ENCODE measurements at places on chromosomes 6 and 20.

GRCh38 chr6:158687506-158687905 is 37.7 kb downstream of the SYTL3 start:
- no peak for DNase-seq

DNA sequence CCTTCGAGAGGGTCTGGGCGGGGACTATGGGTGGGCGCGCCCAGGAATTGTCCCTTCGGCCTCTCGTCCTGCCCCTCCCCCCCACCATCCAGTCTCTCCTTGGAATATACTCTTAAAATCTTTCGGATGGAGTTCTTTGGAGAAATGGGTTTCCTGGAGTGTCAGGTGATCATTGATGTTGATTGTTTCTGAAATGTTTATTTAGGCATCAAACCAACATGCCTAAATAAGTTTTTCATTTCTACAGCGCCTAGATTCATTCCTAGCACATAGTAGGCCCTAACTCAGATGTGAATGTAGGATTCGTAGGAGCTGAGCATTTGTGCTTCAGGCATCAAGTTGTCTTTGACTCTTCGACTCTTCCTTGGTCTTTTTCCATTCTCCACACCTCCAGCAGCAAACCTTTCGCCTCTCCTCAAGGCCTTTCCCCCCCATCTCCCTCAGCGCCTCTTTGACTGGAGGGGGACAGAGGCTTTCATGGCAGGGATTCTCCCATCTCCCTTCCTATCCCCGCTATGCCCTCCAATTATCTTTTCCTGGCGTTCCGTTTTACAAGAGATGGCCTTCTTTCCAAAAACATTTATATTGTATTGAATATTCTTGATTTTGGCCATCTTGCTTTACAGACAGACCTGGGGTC is 610 bp downstream of the CASP8AP2 start:
- DNase-seq = no peak

- no peak for DNase-seq
Observed at GRCh38 chr6:47524136-47524845, 46.7 kb downstream of the CD2AP start.

DNA sequence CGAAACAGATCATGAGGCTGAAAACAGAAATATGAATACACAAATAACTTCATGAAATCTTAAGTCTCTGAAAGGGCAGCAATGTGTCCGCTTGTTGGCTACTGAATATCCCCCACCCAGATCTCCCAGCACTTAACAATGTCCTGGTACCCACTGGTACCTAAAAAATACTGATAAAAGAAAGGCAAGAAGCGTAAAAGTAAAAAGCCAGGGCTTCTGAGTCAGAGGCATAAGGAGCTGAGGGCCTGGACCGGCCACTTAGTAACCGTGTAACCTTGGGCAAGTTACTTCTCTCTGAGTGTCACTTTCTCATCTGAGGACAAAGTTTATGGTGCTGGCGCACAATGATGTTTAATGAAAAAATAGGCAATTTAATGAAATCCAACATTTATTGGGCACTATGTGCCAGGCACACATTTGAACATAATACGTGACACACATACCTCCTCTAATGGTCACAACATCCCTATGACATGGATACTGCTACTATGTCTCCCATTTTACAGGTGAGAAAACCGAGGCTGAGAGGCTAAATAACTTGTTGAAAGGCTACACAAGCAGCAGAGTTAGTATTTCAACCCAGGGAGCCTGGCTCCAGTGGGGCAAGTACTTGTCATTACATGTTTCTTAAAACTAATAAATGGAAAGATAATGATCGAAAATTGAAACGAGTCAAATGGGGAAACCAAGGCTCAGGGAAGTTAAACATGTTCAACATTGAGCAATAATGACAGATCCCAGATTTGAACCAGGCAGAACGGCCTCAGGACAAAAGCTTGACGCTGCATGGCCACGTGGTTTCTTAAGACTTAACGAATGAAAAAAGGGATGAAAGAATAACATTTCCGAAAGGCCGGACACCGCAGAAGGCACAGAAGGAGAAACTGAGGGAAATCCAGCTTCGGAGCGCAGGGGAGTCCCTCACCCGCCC is 828 bp downstream of the TP53RK start:
- DNase-seq = no peak

GRCh38 chr6:7628909-7629308 is 38.9 kb downstream of the SNRNP48 start:
- DNase-seq = no peak

GRCh38 chr6:148044261-148044751 is 298.3 kb upstream of the SASH1 start:
- DNase-seq = no peak

GRCh38 chr20:316316-317068 is 8.9 kb upstream of the SOX12 start:
- no peak for DNase-seq

GRCh38 chr6:70310063-70310694 is 7.3 kb upstream of the COL9A1 start:
- DNase-seq = no peak

DNA sequence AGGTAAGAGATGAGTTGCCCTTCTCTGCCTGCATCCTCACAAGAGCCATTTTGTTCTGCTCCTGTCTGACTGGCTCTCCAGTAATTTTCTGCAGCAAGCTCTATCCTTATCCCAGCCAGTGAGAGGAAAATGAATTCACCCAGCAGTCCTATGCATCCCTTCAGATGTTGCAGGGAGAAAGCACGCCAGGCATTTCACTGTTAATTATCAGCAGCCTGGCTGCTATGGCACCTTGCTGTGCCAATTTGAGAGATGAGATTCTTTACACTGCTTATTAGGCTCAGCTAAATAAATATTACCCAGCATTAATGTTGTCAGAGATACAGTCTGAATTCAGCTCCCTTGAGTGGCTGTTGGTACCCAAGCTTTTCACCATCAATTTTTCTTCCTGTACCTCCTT is 61.1 kb upstream of the SNAP25 start:
- no peak for DNase-seq

DNA sequence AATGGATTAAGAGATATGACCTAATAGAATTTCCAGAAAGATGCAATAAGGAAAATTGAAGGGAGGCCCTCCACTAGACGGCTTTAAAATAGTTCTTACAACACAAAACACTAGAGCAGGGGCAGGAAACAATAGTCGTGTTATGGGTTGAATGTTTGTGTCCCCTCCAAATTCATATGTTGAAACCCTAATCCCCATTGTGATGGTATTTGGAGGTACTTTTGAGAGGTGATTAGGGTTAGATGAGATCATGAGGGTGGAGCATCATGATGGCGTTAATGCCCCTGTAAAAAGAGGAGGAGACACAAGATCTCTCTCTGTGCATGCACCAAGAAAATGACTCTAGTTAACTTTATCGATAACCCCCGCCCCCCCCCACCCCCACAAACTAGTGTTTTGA is 104.0 kb upstream of the HMGN3 start:
- DNase-seq = no peak

GRCh38 chr6:47952640-47953039 is 158.4 kb downstream of the PTCHD4 start:
- no peak for DNase-seq

GRCh38 chr20:20665606-20666332 is 46.7 kb downstream of the RALGAPA2 start:
- no peak for DNase-seq

- DNase-seq = no peak
Observed at GRCh38 chr6:104325341-104326172, 534.2 kb downstream of the HACE1 start.

GRCh38 chr20:53390770-53391169 is 202.9 kb downstream of the ZNF217 start:
- DNase-seq = no peak

DNA sequence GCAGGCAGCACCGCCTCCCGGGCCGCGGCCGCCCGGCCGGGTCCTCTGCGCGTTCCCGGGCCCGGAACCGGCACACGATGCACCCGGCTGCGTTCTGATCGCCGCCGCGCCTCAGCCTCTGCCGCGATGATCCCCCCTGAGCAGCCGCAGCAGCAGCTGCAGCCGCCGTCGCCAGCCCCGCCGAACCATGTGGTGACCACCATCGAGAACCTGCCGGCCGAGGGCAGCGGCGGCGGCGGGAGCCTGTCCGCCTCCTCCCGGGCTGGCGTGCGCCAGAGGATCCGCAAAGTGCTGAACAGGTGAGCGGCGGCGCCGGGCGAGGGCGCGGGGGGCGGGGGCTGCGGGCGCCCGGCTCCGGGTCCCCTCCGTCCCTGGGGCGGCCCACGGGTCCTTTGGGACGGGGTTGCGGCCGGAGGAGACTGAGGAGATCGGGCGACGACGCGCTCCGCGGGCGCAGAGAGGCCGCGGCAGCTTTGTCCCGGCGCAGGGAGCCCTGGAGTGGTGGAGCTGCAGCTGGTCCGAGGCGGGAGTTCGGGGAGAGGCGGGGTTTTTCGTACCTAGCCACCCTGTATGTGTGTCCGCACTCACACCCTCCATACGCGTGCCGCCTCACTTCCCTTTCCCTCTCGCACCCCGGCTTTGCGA is 659 bp downstream of the SLC35F1 start:
- peak; percentile 16 for DNase-seq

- no peak for DNase-seq
Observed at GRCh38 chr6:73798592-73798991, 102.6 kb downstream of the CD109 start.

DNA sequence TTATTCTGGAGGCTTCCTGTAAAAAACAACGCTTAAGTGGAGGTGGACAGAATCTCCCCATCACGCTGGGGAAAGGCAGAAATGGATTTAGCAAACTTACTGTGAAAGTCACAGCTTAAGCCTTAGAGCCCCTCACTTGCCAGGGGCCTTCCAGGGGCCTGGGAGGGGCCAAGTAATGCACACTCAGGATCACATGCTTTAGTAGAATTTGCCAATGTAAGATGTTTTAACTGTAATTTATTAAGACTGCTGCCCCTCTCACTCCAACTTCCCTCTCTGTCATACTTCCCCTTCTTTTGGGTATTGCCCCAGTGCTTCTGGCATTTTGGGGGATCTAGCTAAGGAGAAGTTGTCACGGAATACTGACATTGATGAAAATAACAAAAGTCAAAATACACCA is 12.6 kb upstream of the ADA start:
- no peak for DNase-seq

DNA sequence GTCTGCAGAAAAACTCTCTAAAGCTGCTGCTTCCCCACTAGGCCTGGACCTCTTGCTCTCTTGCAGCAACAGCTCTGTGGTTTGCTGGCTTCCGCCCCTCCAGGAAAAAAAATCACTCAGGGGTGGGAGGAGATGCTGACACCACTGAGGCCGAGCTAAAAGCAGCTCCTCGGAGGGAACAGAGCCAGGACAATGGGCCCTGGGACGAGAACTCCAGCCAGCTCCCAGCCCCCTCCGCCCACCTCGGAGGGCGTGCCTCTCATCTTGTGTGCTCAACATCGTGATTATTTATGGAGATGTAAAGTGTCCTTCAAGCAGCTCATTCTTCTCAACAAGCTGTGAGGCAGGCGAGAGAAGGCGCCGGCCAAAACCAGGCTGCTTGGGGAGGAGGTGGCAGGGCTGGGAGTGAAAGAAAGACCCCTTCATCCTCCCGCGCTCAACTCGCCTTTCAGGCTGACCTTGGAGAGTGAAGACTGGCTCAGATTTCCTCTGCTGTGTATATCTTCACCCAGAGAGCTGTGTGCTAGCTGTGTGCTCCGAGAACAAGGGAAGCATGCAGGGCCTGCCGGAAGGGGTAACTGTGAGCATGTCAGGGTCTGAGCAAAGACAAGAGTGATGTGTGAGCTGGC is 53.5 kb upstream of the LRFN2 start:
- no peak for DNase-seq

GRCh38 chr20:63150911-63151531 is 64.9 kb downstream of the YTHDF1 start:
- DNase-seq = no peak

DNA sequence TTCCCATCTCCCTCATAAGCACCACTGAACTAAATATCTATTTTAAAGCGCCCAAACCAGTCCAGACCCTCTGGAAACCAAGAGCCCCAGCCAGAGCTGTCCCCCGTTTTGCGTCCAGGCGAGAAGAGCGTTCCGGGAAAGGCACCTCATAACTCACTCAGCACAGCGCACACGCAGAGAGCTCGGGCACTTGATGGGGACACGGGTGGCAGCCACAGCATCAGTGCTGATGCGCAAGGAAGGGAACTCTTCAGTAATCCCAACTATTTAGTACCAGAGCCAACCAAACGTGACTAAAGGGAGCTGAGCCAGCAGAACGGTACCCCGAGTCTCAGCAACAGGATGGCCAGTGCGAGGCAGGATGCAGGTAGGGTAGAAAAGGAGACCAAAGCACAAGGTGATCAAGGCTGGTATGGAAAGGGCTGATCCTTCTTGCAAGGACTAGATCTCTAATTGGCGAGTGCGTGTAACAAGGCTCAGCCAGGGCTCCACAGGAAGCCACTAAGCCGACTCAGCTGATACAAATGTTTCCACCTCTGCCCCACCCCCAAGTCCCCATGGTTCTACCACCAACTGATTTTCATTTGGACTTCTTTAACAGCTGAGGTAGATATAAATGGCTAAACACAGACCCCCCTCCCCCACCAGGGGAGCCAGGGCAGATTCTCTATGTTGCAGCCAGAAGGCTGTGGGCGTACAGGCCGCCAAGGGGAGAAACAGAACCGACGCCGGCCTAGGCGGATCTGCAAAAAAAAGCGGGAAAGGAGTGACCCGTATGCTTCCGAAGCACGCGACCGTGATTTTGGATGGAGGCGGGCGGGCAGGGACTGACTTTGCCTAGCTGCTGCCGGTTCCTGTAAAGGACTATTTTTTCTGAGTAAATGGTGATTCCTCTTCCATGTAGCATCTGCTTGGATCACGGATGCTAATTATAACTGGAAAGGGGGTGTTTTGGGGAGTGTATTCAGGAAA is 183.5 kb upstream of the COL21A1 start:
- no peak for DNase-seq

DNA sequence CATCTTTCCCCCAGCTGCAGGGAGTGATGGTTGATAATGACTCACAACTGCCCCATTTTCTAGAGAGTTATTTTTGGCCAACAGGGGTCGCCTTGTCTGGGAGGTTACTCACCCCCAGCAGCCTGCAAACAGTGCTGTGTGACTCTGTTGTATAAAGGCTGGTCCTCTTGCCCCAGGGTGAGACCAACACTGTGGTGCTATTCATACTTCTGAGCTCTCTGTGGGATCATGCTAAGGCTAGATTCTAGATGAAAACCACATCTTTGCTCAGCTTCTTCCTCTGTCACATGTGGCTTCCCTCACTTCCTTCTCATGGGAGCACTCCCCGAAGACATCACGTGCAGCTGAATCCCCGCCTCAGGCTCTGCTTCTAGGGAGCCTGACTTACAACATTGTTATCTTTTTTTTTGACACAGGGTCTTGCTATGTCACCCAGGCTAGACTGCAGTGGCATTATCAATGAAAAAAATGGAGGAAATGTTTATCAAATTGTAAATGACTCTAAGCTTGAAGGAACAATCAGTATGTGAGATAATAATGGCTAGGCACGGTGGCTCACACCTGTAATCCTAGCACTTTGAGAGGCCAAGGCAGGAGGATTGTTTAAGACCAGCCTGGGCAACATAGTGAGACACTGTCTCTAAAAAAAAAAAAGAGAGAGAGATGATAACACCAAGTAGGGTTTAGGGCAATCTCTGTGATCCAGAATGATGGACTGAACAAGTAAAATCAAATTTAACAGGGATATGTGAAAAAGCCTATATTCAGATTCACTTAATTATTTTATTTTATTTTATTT is 55.7 kb upstream of the SLC23A2 start:
- DNase-seq = no peak

- DNase-seq = no peak
Observed at GRCh38 chr6:45572833-45573232, 195.1 kb upstream of the SUPT3H start.

- no peak for DNase-seq
Observed at GRCh38 chr20:33568868-33569801, 79.2 kb downstream of the CBFA2T2 start.

GRCh38 chr6:117025310-117025709 is 148.3 kb downstream of the RFX6 start:
- DNase-seq = no peak
